ENCODE measurements at places on chromosomes 11 and 22.

DNA sequence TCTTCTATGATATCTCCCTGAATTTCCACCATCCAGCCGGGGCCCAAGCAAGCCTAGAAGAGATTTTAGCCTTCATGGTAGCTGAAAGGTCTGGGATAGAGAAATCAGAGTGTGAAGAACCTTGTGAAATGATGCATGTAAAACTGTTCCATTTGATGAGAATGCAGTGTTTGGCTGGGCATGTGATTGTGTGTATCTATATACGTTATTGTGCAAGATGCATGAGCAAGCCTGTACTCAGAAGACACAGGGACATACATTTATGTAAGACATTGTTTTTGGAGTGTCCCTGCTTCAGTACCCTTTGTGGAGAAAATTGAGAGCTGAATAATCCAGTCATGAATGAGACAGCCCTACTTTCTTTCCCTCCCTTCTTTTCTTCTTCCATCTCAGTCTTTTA is 15.2 kb upstream of the OR52K2 start:
- no peak for DNase-seq

DNA sequence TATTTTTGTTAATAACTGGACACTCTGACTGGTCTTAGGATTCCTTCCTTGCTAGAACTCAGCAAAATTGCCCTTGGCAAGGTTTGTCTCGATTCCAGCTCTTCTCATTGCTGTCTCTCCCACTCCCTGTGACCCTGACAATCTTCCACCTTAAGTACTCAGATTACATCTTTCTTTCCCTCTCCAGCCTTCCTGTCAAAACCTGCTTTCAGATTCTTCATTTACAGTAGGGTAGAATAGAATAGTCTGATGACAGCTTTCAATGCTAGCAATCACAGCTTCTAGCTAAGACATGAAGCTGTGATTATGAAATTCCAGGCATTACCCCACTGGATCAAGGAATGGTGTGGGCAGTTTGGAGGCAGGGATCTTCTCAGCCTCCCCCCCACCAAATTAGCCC is 39.2 kb upstream of the LMO2 start:
- DNase-seq, result no peak

DNA sequence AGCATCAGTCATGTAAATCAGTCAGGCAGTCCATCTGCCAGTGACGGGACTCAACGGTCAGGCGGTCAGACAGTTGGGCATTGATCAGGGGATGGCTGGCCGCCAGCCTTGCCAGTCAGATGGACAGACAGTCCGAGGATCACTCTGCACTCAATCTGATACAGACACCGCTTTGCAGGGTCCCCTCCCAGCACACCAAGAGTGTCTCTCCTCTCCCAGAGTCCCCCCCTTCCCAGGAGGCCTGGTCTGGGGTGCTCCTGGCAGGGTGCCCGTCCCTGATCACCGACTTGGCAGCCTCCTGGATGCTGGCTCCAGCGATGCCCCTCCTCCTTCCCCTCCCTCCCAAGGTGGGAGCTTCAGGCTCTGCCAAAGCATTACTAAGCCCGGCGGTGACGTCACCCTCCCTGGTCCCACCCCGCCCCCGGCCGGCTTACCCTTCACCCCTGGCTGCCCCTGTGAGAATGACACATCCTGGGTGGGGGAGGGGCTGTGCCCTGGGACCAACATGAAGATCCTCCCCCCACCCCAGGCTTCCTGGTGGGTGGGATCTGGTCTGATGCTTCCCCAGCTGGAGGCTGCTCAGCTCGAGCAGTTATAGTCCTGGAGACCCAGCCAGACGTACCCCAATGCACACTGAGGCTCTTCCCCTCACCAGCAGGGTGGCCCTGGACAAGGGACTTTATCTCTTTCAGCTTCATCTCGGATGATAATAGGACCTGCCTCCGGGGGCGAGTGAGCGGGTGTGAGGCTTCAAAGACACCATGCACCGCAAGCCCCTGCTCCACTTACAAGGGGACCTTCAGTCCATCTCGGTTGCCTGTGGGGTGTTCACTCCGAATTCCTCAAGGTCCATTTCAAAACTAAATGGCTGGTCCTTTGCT is 69.2 kb downstream of the CD82 start:
- no peak for DNase-seq

- no peak for DNase-seq
Observed at GRCh38 chr11:44562845-44563460, 2.5 kb upstream of the CD82 start.

GRCh38 chr11:8870411-8871170 is 40.4 kb upstream of the AKIP1 start:
- DNase-seq, result no peak

DNA sequence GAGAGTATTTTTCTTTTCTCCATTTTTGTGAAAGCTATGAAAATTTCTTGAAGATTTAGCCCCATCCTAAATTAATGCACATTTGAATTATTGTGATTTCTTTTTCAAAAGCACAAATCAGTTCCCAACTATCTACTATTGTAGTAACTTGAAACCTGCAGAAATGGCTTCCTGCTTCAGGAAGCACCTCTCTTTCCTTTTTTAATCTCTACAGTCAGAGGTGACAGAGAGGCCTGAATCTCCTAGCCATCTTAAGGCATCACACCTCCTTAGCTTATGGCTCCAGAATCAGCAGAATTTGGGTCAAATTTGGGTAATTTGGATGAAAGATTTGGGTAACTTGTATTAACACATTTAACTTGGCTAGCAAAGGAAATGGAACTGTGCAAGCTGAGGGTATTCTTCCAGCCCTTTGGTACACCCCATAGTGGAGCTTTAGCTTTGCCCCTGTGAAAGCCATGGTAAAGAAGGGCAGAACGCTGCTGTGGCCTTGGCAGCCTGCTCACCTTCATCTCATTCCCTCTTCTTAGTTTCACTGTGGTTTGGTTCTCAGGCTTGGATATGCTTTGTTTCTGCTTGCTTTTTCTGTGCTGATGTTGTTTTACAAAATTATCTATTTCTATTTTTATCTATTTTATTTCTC is 16.2 kb downstream of the TBCEL start:
- DNase-seq, result no peak

- DNase-seq, result no peak
Observed at GRCh38 chr11:113351068-113351450, 36.5 kb upstream of the ANKK1 start.

DNA sequence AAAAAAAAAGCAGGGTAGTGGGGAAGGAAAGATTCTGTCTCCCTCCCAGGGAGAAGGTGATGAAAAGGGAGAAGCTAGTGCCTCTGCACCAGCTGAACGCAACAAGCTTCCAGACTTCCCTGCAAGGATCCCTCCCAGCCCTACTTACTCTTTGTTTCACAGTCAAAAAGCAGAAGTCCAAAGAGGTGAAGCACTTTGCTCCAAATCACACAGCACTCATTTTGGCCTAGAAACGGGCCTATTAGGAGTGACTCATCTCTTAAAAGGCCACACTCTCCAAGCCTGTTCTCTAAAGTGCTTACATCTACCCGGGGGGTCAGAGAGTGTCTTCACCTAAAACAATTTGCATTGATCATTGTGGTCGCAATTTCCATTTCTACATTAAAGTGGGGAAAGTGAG is 17.7 kb upstream of the GRK3 start:
- DNase-seq, result no peak

DNA sequence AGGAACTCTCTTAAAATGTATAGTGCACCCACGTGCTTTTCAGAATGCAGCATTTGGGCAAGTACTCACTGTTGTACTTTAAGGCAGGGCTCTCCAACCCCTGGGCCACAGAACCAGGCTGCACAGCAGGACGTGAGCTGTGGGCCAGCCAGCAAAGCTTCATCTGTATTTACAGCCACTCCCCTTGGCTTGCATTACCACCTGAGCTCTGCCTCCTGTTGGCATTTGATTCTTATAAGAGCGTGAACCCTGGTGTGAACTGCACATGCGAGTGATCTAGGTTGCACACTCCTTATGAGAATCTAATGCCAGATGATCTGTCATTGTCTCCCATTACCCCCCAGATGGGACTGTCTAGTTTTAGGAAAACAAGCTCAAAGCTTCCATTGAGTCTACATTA is 3.0 kb downstream of the C11orf58 start:
- no peak for DNase-seq

DNA sequence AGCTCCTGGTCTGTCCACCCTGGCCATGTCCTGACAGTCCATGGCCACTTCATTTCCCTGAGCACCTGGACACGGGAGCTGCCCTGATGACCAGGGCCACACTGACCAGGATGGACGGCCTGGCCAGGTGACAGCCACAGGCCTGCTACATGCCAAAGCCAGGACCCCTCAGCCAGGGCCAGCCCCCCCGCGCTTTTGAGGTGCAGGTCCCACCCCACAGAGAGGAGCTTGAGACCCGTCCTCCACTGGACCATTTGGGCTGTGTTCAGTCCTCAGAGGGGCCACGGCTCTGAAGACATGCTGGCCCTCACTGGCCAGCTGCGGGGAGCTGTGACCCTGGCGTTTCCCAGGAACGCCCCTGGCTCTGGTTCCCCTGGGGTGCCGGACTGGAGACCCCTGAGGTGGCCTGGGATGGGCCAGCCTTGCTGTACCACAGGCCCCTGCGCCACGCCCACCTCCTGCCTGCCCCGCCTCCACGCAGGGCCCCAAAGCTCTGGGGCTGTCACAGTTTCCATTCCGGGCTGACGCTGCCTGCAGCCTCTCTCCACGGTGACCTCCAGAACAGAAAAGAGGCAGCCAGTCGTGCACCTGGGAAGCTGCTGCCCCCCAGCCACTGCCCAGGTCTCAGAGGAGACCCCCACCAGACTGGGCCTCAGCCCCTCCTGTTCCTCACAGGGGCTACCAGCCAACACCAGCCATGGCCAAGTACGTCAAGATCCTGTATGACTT is 18.2 kb downstream of the EPS8L2 start:
- DNase-seq, result no peak

GRCh38 chr11:30938171-30938570 is 352.0 kb upstream of the MPPED2 start:
- DNase-seq, result no peak

GRCh38 chr11:45658292-45658991 is 7.0 kb downstream of the CHST1 start:
- no peak for DNase-seq

- no peak for DNase-seq
Observed at GRCh38 chr22:40004836-40005235, 10.1 kb downstream of the FAM83F start.

- DNase-seq, result no peak
Observed at GRCh38 chr11:76696756-76697155, 26.2 kb upstream of the LRRC32 start.

DNA sequence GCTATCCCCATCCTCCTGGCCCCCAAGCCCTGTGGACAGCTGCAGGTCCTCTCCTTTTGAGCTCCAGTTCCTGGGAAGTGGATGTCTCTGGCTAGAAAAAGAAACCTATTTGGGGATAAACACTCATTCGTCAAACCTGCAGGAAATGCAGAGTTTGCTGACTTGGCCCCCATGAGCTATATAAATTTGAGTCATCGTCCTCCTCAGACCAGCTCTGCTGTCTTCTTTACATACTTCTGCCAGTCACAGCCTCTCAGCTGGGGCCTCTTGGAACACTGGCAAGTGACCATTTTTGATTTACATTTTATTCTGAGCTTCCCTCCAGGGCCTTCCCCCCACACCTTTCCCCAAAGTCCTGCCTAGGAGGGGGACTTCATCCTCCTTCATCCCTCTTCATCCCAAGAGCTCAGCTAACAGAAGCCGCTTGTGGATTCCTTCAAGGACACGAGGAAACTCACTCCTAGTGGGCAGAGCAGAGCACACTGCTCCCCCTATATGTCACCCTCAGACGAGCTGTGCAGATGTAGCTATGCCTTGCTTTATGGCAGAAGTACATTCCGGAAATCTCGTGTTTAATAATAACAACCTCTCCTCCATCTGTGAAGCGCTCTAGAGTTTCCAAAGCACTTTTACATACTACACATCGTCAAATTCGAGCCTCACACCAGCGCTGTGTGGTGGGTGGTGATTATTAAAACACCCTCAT is 131.8 kb downstream of the FEZ1 start:
- no peak for DNase-seq

GRCh38 chr11:59144096-59144495 is 1.4 kb downstream of the FAM111A start:
- no peak for DNase-seq

- DNase-seq, result no peak
Observed at GRCh38 chr11:2902784-2903671, 17.5 kb upstream of the CDKN1C start.

GRCh38 chr11:71178076-71178475 is 74.3 kb downstream of the SHANK2 start:
- no peak for DNase-seq

DNA sequence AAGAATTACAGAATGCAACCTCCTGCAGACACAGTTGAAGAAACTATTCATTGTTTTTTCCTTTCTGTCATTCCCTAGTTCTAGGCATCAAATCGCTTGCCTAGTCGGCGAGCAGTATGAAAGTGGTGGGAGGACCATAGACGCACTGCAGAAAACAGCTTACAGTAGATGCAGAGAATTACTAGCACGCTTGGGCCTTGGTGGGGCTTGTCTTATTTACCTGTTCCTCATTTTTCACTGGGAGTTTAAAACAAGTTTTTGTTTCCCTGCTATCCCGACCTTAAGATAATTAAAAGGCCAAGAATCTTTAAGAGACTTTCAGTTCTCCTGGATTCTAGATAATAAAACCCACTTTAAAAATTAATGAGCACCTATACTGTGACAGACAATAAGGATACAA is 713 bp upstream of the ARL14EP start:
- no peak for DNase-seq

GRCh38 chr11:29319210-29319609 is 697.6 kb downstream of the KCNA4 start:
- DNase-seq, result no peak

- DNase-seq, result no peak
Observed at GRCh38 chr22:20549232-20549841, 41.9 kb downstream of the MED15 start.

DNA sequence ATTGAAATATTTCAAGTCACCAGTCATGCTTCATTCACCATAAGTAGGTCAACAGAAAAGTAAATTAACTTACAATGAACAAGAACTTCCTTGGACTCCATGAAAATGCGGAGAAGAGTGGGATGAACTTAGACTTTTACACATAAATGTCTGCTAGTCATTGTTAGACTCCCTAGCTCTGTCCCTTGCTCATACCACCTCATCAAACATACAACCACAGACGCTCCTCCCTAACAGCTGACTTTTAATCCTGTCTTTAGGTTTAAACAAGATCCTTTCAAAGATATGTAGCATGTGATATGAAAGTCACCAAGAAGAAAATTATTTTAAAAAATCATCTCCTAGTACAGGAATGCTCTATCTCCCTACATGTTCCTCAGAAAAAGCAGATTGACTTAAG is 248.1 kb downstream of the DLG2 start:
- no peak for DNase-seq

GRCh38 chr11:126485021-126485792 is 129.7 kb downstream of the ST3GAL4 start:
- no peak for DNase-seq

DNA sequence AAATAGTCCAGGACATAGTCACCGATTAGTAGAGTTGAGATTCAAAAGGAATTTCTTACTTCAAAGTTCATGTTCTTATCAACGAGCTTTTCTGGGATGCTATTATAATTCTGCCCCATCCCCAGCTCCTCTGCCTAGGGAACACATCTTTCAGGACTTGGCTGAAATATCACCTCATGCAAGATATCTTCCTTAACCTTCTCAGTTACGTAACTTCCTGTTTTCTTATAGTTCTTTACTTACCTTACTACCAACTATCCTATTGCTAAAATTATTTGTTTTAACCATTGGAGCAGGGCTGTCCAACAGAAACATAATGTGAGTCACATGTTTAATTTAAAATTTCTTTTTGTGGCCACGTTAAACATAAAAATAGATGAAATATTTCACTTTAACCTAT is 2.3 kb downstream of the NARS2 start:
- no peak for DNase-seq

- no peak for DNase-seq
Observed at GRCh38 chr11:58845386-58845785, 882 bp upstream of the GLYATL2 start.
